ENCODE measurements at places on chromosomes 7 and 10.
A peak's percentile ranks its signal among the peaks of the same experiment; 100 is the strongest.

GRCh38 chr10:24518981-24519597 lies 204.6 kb downstream of the ARHGAP21 start:
- DNase-seq: peak; percentile 68

- no peak for DNase-seq
These were observed 190.0 kb upstream of the KLF6 start for GRCh38 chr10:3975016-3975415.

DNA sequence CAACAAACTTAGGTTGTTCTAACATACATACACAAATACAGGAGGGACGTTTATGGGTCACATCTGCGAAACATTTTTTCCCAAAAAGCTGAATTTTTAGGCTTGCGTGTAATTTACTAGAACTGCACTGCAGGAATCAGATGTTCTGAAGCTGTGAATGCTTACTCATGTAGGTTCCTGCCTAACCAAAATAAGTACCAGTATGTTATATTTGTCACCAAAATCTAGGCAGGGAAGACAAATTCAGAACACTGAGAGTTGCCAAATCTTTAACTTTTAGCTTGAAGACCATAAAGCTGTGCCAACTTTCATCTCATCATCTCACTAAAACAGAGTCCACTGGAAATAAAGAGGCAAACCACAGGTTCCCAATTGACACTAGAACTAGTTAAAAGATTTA lies 5.7 kb downstream of the UBE2H start:
- DNase-seq: no peak

DNA sequence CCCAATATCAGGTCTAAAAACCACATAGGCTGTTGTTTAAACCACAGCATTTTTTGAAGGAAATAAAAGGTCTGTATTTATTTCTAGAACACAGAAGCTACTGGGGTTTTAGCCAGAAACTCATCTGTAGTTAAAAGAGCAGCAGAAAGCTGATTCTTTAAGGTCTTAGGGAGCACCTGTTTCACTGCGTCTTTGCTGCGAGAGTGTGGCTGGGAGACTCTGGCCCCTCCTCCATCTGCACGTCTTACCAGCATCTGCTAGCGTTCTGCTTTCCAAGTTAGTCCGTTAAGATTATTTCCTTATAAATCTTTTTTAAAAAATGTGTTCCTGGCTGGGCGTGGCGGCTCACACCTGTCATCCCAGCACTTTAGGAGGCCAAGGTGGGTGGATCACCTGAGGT lies 95.9 kb downstream of the ADARB2 start:
- no peak for DNase-seq

DNA sequence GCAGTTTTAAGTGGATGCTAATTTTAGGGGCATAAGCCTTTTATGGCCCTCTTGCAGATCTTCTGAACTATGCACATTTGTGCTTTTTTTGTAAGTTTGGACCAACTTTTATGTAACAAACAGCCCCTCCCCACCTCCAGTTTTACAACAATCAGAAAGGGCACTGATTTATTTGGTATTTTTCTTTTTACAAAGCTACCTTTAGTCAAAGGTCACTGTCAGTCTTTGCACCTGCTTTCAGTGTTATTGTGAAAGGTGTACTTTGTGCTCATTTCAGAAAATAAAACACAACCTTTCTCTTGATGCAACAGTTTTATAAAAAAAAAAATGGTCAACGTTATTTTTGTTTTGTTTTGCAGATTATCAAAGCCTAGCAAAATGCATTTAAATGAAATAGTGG lies 39.2 kb downstream of the MPLKIP start:
- no peak for DNase-seq

- DNase-seq: no peak
These were observed 38.7 kb downstream of the RAB18 start for GRCh38 chr10:27542812-27543211.

DNA sequence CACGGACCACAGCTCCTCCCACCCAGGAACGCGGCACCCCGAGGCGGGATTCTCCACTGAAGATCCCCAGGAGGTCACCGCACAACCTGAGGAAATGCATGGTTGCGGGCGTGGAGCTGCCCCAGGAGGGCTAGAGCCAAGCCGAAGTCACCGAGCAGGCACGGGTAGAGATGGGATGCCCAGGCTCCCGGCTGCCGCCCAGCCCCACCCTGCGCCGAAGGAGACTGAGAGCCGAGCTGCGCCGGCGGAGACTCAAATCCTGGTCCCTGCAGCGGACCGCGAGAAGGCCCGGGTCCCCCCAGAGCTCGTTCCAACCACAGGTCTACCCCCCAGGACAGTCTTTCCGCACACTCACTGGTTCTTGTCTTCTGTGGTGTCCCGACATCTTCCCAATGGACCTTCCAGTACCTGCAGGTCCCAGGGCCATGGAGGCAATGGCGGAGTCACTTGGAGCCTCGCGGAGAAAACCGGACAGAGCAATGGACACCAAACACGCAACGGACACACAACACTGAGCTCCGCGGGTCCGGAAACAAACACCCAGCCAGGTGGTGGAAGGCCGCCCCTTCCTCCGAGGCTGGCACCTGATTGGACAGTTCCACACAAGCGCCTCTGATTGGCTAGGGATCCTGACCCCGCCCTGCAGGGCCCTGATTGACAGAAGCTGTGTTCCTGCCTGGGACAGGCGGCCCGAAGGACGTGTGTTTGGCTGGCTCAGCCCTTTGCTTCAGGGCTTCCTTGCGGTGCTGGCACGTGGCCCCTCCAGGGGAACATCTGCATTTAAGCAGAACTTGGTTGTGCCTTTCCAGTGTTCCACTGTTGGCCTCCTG lies 331.9 kb upstream of the NUPR2 start:
- DNase-seq: no peak

- no peak for DNase-seq
These were observed 7.2 kb downstream of the ADAMTS14 start for GRCh38 chr10:70679498-70679897.

- DNase-seq: no peak
These were observed 180.3 kb downstream of the SH2D4B start for GRCh38 chr10:80718024-80718423.

DNA sequence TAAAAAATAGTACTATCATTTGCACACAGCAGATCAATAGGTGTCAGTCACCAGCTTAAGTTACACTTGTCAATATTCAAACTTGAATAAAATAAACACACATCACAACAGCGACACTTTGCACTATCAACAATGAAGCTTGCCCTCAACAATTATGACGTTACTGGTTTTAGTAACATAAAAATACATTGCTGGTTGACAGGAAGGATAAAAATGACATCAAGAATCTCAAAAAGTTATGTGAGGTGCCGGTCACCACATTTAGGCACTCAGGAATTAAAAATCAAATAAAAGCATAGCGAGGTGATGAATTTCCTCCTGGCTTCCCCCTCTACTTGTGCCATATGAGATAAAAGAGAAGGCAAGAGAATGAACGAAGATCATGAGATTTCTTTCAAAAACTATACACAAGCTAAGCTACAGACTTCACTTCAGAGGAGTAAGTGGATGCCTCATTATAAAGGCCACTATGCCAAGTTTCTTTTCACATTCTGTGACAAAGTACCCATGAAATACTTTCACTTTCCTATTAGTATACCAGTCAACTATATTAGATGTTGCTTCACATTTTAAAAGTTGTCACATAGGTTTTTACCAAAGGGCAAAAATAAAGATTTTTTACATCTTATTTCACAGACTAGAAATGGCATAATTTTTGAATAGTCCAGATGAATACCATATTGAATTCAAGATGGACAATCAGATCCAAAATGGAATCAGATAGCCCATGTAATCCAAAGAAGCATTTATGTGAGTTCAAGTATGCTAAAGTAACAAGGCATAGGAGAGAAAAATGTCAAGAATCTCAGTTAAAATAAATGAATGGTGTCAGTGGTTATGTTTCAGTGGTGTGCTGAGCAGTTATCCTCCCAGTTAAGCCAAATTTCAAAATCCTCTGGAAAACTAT lies 3.6 kb downstream of the CCDC71L start:
- peak; percentile 40 for DNase-seq

DNA sequence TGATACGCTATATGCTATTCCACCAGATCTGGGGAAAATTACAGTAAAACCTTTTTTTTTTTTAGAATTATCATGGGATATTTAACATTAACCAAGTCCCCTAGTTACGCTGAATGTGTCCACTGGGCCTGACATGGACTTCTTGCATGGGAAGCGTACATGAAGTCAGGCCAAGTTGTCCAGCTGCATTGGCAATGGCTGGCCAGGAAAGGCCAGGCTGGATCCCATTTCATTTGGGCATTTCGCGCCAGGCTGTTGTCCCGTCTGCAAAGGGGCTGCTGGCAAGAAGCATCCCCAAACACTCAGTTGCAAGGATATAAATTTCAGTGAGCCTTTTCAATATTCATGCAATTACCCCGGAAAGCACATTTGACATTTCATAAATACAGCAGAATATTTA lies 933.3 kb downstream of the GRID1 start:
- DNase-seq: no peak

DNA sequence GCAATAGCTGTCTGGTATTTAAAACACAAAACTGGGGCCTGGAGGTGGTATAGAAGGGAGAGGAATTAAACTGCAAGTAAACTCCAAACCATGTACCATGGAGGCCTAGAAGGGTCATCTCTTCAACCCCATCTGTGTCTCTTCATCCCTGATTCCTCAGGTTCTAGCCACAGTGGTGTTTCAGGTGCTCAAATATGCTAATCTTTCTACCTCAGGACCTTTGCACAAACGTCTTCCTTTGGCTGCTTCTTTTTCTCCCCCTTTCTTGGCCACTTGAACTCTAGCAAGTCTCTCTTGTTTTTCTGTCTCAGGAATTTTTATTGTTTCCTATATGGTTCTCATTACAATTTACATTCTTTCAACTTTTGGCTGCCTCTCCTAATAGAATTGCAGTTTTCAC lies 25.6 kb upstream of the MTPN start:
- no peak for DNase-seq

GRCh38 chr10:123786896-123787295 lies 104.7 kb downstream of the CPXM2 start:
- no peak for DNase-seq

GRCh38 chr7:151696721-151697514 lies 177.2 kb upstream of the RHEB start:
- no peak for DNase-seq

- no peak for DNase-seq
These were observed 62.5 kb downstream of the GATA3 start for GRCh38 chr10:8116926-8117493.

DNA sequence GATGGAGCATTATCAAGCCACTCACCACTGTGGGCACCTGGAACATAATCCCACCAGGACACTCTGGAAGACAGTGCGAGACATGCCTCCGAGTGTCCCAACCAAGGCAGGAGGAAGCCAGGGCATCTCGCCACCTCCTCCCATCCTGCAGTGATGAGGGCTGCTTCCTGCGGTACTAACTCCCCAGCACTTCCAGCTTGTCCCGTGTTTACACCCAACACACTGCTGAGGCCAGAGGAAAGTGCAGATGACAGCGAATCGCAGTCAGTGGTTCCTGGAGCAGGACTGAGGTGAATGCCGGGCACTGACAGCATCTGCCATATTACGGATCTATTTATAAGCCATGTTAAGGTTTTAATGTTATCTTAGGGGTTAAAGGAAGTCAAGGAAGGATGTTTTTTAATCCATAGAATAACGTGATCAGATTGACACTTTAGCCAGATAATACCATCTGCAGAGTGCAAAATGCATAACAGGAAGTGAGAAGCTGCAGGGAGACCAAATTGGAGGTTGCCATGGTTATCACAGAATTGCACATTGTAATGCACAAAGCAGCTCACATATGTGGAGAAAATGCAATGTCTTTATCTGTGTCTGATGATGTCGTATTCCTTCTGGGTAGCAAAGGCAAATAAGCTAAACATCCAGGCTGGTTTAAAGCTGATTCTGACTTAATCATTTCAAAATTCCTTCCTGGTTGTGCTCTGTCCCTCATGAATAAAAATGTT lies 314.1 kb upstream of the C7orf33 start:
- no peak for DNase-seq

GRCh38 chr10:4252701-4253100 lies 467.7 kb upstream of the KLF6 start:
- no peak for DNase-seq

- no peak for DNase-seq
These were observed 55.3 kb downstream of the STK32C start for GRCh38 chr10:132252412-132252811.

DNA sequence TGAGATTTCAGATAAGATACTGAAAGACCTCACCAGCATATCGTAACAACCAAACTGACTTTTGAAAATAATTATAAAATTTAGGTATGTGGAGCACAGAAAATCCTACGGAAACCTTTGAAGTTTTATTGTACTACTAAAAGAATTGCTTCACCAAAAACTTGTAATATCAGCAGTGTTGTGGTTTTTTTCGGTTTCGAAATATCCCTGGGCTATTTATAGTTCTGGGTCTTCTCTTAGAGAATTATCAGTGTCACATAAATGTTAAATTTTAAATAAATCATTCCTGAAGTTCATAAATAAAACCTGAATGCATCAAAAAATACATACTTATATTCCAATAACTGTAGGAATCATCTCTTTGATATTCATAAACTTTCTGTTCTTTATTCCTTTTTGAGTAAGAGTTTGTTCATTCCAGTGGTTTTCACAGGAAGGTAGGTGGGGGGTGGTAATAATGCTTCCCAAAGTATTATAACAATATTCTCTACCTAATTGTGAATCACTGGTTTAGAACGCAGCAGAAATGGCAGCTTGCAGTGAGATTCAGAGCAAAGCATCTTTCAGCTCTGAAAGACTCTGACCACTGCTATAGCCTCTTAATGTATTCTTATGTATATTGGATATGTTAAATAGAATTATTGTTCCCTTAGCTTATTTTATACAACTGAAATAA lies 60.2 kb downstream of the ZNF277 start:
- no peak for DNase-seq

DNA sequence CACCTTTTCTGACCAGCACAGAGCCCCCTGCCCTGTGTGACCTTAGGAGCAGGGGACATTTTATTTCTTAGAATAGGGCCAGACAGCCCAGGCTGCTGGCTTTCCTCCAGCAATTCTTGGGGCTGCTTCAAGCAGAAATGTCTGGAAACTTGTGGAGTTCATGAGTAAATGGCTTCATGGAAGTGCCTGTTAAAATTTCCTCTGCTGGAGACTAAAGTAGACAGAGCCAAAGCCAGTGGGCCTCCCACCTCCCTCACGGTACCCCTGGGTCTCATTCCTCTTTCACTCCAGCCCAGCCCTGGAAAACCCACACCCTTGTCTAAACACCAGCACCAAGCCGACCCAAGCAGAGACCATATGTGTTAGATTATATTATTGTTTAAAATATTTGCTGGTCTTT lies 505.5 kb upstream of the ZMIZ1 start:
- DNase-seq: no peak

DNA sequence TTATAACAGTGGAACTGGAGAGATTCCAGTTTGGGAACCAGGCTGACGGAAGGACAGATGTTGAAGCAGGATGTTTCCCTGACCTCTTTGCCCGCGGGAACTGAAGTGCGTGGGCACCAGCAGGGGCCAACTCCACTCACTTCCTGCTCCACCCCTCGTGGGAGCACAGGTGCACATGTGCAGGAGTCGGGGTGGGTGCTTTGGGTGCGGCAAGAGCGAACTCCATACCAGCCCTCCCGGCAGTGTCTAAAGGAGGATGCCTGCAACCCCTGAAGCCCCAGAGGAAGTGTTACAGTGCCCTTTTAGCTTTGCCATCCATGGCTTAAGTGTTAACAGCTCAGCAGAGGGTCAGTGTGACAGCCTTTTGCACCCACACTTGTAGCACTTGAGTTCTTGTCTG lies 27.4 kb upstream of the UBE3C start:
- no peak for DNase-seq

- no peak for DNase-seq
These were observed 50.1 kb downstream of the GNAI1 start for GRCh38 chr7:80184693-80185092.

Data from dermis microvascular lymphatic vessel endothelial cell (primary cell).